ENCODE measurements at places on chromosomes 12 and 14. TPM values are rescaled to one million over a fixed set of nuclear protein-coding genes. Genes with fewer than 3 reads are reported as not detected.

- no peak for DNase-seq
These were observed 72.2 kb downstream of the SLC6A15 start for GRCh38 chr12:84840356-84840755.

DNA sequence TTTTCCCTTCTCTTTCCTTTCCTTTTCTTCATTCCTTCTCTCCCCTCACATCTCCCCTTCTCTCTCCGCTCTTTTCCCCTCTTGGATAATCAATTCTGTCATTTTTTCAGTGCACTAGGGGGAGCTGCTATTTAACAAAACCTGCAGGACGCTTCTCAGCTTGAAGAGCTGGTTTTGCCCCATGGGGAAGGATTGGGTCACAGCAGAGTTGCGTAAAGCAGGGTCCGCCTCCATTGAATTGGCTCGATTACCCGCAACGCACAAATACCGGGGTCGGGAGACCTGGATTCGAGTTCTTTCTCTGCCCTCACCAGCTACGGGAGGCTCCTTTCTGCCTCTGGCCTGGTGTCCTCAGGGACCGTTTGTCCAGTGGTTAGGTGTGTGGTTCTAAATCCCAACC, 42.1 kb upstream of the CHGA start:
- no peak for DNase-seq

GRCh38 chr14:25259470-25259869, 209.5 kb upstream of the STXBP6 start:
- DNase-seq: no peak

GRCh38 chr14:60506010-60506409, 2.9 kb upstream of the SIX6 start:
- DNase-seq: no peak

DNA sequence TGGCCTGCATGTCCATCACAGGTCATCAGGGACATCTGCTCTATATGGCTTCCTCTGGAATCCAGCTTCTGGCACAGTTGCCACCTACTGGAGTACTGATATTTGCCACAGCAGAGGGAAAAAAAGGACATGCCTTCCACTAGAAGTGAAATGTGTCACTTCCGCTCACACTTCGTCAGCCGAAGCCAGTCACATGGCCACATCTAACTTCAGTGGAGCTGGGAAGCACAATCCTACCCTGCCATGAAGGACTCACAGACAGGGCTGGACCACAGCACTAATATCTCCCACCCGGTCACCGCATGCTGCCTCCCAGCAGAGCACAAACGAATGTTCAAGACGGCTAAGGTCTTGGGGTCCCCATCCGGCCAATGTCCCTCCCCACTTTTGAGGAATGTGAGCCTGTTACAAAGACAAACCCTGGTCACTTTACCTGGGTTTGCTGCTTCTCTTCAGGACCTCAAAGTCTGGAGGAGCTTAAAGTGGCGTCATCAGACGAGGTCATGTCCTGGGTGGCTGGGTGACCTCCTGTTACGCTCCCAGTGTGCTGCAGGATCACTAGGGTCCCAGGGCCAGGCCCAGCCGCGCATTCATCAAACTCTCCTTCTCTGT, 98.6 kb downstream of the GCH1 start:
- no peak for DNase-seq

DNA sequence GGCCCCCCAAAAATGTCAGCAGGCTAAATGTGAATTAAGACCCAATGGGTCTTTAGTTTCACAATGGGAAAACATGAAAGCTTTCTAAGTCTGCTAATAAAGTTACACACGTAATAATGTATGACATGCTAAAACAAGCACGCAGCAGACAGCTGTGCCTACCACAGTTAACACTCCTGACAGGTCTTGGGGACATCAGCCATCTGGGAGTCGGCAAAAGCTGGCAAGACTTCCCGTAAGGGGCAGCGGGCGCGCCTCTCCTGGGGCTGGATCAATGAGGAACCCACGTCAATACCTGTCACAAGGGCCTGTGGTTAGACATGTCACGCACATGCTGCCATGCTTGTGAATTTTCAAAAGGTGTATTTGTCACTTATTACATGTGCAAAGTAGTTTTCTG, 45.0 kb downstream of the ACTN1 start:
- DNase-seq: no peak

DNA sequence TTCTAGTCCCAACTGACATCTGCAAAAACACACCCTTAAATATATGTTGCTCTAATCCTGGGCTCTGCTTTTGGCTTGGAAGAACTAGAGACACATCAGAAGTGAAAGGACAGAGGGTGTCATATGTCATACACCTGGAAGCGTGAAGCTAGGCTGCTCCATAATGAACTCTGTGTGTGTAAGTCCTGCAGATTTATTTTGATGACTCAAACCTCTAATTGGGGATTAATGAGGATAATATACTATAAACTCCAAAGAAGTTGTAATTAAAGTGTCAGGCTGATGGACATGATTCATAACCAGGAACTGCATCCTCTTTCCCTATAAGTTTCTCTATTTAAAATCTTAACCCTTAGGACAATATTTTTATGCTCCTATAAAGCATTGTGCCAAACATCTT, 4.4 kb upstream of the KCNK10 start:
- DNase-seq: no peak

DNA sequence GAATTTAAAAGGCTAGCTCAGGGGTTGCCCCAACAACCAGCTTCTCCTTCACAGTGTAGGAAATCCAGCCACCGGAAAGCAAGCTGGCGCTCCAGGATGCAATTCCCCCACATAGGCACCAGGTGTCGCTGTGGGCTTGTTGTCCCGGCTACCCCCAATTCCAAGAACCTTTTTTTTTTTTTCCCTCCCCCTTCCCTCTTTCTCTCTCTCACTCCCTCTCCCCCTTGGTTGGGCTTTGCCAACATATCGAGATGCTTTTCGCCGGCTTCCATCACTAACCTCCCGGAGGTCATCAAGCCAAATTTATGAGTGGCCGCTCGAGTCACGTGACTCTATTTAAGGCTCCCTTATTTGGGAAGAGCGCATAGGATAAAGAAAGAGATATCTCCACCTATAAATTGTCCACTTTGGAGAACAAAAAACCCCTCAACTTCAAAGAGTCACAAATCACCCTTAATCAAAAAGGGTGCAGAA, at the start of gene HOXC5:
HOXC5 (plus strand) TSS at position 424 of the 474 bp plus-strand sequence. CDS start 73 bp downstream, outside the sequence.
- no peak for DNase-seq

The TAOK3 gene
- 39.3 TPM for total RNA-seq

The HSPB8 gene
- 129 TPM for total RNA-seq

The SMCO3 gene
- total RNA-seq: 2.1 TPM

The GIT2 gene
- 44.9 TPM for total RNA-seq

The INF2 gene
- 249 TPM for total RNA-seq

The AICDA gene
- not detected for total RNA-seq

The BEGAIN gene
- 5.9 TPM for total RNA-seq

The SYNDIG1L gene
- not detected for total RNA-seq

The MIPOL1 gene
- 8.6 TPM for total RNA-seq
